ENCODE measurements at places on chromosomes 4 and X.

DNA sequence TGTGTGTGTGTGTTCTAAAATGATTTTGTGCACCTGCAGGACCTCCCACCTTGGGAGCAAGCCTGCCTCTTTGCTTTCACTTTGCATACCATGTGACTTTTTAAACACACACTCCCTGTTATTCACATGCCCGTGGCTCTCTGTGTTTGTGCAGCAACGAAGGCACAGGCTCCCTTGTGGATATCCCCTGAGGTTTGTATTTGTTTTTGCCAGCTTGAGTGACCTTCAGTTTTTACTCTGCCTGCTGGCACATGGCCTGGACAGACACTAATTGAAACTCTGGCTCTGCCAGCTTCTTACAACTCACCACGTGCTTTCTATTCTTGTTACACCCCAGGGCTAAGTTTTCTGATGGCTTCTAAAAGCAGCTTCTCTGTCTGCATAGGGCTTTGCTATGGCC lies 885.8 kb downstream of the SH3BGRL start:
- no peak for DNase-seq

DNA sequence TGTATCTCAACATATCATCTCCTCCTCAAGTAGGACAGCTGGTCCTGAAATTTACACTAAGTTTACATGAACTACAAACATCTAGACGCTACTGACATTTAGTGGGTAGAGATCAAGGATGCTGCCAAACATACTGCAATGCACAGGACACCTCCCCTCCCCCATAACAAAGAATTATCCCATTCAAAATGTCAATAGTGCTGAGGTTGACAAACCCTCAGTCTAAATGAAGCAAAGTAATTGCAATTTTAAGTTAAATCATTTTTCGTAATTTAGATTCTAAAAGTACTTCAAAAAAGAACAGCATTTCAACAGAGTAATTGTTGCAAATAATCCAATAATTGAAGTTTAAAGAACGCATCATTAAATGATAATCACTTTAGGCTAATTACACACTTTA lies 1.2 kb downstream of the PRMT9 start:
- peak; percentile 49 for DNase-seq

DNA sequence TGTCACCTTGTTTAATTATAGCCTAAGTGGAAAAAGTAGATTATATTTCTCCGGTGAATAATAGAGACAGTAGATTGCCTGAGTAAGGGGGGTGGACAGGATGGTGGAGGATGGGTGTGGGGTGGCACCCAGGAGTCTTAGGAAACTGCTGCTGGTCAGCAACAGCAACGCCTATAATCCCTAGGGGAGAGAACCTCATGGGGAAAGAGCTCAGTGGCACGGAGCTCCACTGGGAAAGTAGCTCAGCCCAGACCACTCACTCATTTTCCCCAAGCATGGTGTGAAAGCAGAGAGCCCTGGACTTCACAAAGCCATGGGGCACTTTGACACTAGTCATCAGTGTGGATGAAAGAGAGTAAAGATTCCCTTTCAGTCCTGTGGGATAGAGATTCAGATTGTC lies 31.1 kb downstream of the METTL14 start:
- no peak for DNase-seq

- no peak for DNase-seq
Measured at GRCh38 chrX:96861661-96862060, 22.0 kb upstream of the RPA4 start.

DNA sequence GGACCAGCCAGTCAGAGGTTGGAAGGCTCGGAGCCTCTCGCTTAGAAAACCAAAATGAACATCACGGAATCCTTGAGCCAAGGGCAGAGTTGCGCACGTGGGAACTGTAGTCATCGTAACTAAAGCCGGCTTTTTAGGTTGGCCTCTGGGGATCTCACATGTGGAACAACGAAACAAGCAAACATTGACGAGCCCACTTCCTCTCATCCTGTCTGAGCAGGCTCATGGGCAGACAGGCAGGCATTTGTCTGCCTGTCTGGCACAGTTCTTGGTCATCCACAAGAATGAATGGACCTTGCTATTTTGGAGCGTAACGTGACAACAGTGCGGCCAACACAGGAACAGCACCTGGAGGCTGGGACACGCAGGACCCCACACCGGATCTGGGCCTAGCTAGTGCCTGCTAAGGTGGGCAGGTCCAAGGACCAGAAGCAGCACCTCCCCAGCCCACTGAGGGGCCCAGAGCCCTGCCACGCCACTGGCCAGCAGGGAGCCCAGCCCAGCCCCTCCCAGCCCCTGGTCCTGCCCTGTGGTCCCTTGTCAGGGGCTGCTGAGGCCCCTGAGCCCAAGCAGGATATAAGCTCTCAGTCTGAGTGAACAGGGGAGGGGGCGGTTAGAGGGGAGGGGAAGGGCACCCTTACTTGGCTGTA lies 9.2 kb upstream of the TREX2 start:
- DNase-seq: no peak

- no peak for DNase-seq
Measured at GRCh38 chrX:125131164-125131563, 188.5 kb upstream of the TEX13C start.

DNA sequence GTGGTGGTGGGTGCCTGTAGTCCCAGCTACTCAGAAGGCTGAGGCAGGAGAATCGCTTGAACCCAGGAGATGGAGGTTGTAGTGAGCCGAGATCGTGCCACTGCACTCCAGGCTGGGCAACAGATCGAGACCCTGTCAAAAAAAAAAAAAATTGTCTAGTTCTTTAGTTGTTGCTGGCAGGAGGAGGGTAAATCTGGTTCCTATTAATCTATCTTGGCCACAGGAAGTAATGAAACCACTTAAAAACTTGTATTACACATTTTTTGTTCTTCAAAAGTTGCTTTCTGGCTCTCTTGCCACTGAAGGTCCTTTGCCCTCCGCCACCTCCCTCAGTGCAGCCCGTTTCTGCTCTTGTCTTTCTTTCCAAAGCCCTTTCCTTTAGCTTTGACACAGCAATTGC lies 102.9 kb upstream of the ARSJ start:
- DNase-seq: no peak

DNA sequence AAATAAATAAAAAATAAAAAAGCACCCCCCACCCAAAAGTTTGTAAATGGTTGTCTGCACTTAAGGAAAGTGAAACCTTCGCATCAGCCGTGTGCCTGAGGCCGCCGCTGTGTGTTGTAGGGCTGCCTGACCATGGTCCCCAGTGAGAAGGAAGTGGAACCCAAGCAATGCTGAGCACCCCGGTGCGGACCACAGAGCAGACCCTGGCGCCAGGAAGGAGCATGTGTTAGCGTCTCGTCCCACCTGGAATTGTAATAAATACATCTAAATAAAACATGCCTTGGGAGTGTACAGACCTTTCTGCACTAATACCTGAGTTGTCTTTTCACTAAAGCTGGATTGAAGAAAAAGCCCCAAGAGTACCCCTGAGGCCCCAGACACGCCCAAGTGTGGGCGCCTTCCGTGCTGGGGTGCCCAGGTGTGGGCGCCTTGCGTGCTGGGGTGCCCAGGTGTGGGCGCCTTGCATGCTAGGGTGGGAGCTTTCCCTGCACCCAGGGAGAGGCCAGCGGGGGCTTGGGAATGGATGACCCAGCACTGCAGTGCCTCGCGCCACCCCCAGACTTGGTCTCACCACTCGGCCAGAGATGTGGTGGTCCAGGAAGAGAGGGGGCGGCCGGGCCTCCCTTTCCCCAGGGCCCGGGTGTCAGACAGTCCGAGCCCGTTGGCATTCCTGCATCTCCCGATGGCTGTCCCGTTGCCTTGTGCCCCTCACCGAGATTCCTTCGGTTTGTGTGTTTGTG lies 33.7 kb downstream of the HTT-AS start:
- no peak for DNase-seq

DNA sequence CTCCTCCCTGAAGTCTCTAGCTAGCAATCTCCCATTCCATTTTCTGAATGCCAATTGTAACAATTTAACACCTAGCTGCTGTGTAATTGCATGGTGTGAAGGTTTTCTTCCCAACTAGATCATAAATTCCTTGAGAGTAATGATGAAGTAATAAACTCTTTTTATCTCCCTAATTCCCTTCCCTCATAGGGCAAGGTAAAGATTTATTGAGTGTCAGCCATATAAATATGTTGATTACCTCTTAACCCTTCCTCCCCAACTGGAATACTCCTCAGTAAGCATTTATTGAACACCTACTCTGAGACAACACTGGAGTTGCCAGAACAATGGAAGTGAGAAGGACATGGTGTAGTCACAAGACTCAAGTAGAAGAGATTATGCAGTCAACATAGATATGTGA lies 112.7 kb downstream of the CLCN5 start:
- DNase-seq: no peak

DNA sequence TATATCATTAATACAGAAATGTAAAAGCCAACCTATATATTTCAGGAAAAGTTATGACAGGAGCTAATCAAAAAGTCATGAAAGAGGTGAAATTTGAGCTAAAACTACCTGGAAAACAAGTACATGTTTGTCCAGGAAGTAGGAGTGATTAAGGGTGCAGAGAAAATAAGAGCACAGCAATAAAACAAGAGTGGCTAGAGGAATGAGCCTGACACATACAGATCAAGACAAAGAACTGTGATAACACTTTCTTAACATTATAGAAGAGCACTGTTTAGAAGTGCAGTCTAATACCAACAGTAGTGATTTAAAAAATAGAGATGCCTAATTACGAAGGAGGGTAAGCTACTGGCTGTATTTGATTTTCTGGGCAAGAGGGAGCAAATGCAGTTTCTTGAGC lies 125.1 kb downstream of the WDFY3 start:
- no peak for DNase-seq

- peak; percentile 78 for DNase-seq
Measured at GRCh38 chr4:186149872-186150271, 41.5 kb upstream of the CYP4V2 start.

- no peak for DNase-seq
Measured at GRCh38 chrX:110683925-110684324, 111.7 kb downstream of the CHRDL1 start.

DNA sequence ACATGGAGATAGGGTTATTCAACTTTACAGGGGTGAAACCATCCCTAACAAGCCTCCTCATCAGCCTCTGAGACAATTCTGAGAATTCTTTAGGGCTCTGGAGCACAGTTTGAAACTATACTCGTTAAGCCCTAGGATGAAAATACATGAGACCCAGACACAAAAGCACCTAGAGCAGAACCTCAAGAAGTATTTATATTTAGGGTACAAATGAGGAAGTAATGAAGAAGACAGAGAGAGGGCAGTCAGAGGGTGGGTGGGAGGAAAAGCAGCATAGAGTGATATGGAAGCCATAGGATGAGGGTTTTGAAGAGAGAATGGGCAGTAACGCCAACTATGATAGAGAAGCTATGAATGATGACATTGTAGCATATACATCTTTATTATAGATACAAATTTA lies 250.3 kb downstream of the DCLK2 start:
- no peak for DNase-seq

- DNase-seq: no peak
Measured at GRCh38 chr4:171875291-171875690, 62.1 kb downstream of the GALNTL6 start.

- peak; percentile 28 for DNase-seq
Measured at GRCh38 chr4:26299254-26299882, 21.4 kb upstream of the RBPJ start.

DNA sequence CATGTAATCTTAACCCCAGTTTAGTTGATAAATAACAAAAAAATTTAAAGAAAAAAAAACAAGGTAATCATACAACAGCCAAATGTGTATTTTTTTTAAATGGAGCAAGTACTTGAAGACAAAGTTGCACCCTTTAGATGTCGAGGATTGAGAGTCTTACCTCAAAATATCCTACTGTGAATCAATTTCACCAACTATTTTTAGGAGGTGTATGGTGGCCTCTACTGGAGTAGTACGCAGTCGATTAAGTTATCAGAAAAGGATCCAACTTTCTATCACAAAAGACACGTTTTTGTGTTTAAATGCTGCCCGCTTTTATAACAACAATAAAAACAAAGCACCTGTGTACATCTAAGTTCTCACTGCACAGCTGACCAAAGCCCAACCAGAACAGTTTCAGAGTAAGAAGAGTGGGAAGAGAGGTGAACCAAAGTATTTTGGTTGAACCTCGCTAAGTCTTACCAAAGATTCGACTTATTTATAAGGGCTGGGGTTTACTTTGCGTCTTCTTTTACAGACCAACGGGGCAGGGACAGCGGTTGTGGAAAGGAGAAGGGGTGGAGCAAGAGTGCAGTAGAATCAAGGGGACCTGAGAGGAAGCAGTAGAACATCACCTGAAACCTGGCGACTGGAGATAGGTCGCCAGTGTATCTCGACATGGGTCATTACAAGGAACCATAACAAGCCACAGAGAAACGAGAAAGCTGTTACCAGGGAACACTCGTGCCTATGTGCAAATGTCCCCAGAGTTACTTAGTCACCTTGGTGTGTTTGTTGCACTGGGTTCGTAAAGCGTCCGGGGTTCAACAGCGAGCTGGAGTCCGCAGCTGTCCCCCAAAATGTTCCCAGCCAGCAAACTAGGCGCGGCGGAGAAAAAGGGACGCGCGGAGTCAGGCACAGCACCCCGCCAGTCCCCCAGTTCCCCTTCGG lies 1.1 kb downstream of the RPS6KA6 start:
- no peak for DNase-seq

DNA sequence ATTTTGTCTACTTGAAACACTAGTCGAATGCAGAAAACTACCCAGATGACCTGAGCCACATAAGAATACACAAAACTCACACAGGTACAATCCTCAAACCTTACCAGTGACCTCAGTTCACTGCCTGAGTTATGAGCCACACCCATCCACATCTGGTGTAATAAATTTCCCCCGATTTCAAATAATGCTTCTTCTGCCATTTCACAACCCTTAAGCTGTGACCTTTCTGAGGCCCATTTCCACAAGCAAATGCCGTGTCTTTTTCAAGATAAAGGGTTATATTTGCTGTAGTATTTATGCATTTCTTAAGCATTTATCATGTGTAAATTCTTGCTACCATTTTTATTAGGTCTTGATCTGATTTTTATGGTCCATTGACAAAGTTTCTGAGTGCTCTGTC lies 1.8 kb upstream of the ARHGEF38 start:
- DNase-seq: no peak

DNA sequence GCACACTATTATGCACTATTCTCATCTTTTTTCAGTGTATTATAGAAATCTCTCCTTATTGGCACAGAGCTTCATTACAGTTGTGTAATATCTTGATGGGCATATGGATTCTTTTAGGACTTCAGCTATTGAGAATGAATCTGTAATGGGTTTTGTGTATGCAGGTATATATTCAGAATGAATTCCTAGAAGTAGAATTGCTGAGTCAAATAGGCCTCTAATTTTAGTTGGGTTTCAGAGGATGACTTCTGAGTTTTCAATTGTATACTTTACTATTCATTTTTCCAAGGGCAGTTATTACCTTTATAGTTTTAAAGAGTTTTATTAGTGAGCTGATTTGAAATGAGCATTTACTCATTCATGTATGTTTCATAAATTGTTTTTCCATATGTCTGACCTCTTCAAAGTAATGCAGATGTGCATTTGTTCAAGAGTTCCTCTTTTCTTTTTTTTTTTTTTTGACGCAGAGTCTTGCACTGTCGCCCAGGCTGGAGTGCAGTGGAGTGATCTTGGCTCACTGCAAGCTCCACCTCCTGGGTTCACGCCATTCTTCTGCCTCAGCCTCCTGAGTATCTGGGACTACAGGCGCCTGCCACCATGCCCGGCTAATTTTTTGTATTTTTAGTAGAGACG lies 19.5 kb downstream of the CASP6 start:
- no peak for DNase-seq
